ENCODE measurements at places on chromosomes 1 and 21.

DNA sequence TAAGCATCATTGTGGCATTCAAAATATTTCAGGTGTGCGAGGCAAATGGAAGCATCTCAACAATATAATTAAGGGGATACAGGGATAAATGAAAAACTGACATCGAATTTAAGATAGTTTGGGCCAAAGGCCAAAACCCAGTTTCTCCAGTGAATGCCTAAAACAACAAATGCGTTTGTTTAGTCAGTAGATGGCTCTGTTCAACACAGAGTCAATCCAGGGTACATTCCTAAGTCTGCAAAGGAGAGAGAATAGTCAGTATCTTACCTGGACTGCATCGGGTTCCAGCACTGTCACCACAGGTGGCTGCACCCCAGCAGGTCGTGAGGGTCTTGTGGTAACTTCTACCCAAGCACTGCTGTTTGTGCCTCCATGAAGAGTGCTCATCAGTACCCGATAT, 321.1 kb downstream of the KCTD3 start:
- no peak for DNase-seq

- DNase-seq: no peak
Observed at GRCh38 chr1:45820173-45820572, 16.8 kb downstream of the MAST2 start.

DNA sequence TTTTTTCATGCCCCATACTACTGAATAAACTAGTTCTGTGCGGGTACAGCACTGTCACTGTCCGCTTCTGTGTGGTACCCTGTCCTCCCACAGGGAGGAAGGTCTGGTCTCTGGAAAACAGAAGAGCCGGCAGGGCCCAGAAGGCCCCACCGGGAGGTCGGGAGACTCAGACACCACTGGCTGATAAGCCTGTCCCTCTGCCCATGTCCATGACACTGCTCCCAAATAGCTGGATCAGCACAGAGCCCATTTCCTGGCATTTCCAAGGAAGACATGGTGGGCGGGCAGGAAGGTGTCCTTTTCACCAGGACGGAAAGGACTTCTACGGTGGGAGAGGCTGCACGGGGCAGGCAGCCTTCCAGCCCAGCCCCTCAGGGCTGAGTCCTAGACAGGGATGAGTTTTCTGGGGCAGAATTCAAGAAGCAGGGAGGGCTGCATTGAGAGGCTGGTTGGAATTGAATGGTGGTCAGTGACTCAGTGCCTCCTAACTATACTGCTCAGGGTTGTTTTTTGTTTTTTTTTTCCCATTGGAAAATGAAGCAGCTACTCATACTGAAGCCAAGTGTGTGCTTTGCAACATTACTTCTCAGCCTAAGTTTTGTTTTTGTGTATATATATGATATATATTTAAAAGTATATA, 7.1 kb downstream of the PSRC1 start:
- peak; percentile 55 for DNase-seq

- no peak for DNase-seq
Observed at GRCh38 chr21:26107429-26107828, 63.1 kb downstream of the APP start.

GRCh38 chr1:89791064-89791726, 29.6 kb upstream of the LRRC8D start:
- DNase-seq: no peak

- no peak for DNase-seq
Observed at GRCh38 chr1:12424793-12425192, 193.2 kb downstream of the DHRS3 start.

DNA sequence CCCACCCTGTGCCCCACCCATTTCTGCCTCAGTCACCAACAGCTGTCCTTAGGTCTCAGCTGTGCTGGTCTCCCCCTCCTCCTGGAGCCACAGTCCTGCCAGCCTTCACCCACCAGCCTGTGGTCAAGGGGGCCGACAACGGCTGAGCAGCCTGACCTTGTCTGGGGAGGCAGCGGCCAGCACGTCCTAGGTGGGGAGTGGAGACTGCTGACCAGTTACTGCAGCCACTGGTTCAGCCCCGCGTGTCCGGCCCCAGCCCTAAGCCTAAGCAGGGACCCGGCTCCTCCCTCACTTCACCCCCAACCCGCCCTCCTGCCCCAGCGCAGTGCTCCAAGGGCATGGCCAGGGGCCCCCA, 79.2 kb downstream of the MORN1 start:
- no peak for DNase-seq

DNA sequence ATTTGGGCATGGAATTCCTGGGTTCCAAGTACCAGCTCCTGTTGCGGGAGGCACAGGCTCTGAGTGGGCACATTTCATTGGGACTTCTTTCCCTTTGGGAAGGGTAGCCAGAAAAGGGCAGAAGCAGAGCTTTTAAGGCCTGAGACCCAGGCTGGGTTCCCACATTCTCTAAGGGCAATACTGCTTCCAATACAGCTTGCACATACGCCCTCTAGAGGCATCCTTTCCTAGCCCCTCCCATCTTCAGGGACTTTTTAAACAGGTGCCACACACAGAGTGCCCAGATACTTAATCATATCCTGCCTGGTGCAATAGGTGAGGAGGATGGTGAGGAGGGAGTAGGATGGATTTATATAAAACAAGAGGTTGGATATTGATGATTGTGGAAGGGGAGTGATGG, 5.7 kb downstream of the GPR88 start:
- no peak for DNase-seq

GRCh38 chr1:232568906-232569553, 60.9 kb downstream of the SIPA1L2 start:
- DNase-seq: no peak

- DNase-seq: no peak
Observed at GRCh38 chr1:23533246-23534023, 2.4 kb upstream of the E2F2 start.

DNA sequence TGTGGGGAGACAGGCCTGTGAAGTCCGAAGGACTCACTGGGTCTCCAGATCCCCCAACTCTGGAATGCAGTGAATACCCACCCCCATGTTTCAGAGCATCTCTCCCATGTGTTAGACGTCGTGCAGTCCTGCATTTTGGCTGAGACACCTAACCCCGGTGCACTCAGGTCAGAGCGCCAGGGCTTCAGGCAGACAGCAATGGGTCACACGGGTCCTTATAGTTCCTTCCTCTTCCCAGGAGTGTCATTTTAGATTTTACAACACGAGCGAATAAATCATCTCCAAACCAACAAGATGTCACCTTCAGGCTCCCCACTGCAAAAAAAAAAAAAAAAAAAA, 5.1 kb downstream of the PRRX1 start:
- no peak for DNase-seq

GRCh38 chr1:234262007-234262753, 111.1 kb upstream of the COA6 start:
- DNase-seq: no peak

GRCh38 chr1:43056981-43057391, 98.3 kb upstream of the SLC2A1 start:
- no peak for DNase-seq

DNA sequence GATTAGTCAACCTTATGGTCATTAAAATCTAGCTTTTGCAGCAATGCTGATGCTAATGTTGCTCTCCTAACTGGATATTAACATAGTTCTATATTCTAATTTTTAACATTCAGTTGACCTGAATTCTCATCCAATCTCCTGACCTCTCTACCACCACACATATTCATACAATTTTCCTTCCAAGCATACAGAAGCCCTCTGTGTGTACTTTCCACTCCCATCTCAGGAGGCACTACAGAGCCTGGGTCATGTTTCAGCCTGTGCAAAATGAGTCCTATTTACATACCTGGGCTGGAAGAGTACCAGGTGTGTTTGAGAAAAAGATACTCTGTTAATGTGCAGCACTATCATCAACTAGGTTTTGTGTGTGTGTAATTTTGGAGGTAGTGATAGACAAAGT, 486.3 kb downstream of the NEGR1 start:
- no peak for DNase-seq

- no peak for DNase-seq
Observed at GRCh38 chr1:182083851-182084486, 22.5 kb upstream of the ZNF648 start.
